ENCODE measurements at places on chromosomes 1 and 21. TPM values are rescaled to one million over a fixed set of nuclear protein-coding genes. Genes with fewer than 3 reads are reported as not detected.

The DDR2 gene
- 0.18 TPM for total RNA-seq

GRCh38 chr1:160665330-160666078 is 18.7 kb upstream of the SLAMF1 start:
- DNase-seq: peak; percentile 64

- no peak for DNase-seq
Measured at GRCh38 chr1:89121641-89122040, 4.3 kb downstream of the GBP2 start.

DNA sequence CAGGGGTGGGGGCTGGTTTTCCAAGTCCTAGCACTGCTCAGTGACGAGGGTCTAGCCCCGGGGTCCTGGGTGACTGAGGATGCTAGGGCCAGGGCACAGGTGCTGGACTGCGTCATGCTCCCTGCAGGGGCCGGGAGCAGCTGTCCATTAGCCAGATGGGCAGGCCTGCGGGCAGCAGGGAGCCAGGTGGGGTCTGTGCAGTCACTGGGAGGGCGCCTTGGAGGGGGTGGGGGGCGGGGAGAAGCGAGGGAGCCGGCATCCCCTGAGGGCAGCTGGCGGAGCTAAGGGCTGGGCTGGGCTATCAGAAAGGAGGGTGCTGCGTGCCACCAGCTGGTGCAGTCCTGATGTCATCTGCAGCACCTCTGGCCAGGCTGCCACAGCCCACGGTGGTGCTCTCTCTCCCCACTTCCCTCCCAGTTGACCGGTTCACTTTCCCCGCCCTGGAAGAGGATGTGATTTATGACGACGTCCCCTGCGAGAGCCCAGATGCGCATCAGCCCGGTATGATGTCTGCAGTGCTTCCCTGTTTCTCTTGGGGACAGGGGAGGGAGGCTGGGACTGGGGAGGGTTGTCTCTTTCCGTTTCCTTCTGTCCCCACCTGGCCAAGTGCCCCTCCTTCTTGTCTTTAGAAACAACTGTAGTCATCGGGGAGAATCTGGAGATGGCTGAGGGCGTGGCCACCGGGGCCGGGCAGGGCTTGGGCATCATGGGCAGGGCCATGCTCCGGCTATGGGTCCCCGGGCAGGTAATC is 63.8 kb downstream of the ARHGEF10L start:
- no peak for DNase-seq

GRCh38 chr1:202411422-202411821 is 62.9 kb downstream of the PPP1R12B start:
- DNase-seq: no peak

The AKNAD1 gene
- not detected for total RNA-seq

The ANKRD65 gene
- total RNA-seq: not detected

- peak; percentile 21 for DNase-seq
Measured at GRCh38 chr1:160375788-160376524, 9.1 kb downstream of the NHLH1 start.

DNA sequence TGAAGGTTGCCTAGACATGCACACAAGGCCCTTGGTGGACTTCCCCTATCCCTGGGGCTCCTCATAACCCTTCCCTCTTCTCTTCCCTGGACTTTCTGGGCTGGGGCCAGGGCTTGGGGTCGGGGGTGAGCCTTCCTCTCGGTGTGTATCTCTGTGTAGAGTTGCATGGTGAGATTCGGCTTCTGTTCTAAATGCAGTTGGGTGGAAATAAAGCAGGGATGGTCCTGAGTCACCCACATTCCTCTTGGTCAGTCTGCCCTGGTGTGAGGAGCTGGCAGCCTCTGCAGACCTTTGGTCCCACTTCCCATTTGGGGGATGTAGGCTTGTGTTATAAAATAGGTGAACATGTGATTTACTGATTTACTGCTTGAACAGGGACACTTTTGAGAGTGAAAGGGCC is 38.0 kb downstream of the ADARB1 start:
- no peak for DNase-seq

GRCh38 chr21:35020902-35021301 is 28.2 kb downstream of the RUNX1 start:
- no peak for DNase-seq

The CYP4B1 gene
- not detected for total RNA-seq

GRCh38 chr1:178092878-178093493 is 918 bp upstream of the RASAL2 start:
- no peak for DNase-seq

DNA sequence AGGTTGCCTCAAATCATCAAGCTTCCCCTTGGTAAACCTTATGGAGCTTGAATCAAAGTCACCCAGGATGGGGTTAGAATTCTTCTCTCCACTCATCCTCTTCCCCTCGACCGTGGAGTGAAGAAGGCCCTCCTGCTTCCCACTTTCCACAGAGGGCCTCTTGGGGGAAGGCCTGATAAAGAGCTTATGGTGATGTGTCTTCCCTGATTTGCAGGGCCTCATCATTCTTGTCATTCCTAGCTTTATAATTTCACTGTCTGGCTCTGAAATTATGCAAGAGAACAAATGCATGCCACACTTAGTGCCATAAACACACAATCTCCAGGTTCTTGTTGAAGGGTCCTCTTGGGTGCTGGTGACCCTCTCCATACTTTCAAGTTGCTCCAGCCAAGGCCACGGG is 101.2 kb downstream of the HMGB4 start:
- DNase-seq: no peak

DNA sequence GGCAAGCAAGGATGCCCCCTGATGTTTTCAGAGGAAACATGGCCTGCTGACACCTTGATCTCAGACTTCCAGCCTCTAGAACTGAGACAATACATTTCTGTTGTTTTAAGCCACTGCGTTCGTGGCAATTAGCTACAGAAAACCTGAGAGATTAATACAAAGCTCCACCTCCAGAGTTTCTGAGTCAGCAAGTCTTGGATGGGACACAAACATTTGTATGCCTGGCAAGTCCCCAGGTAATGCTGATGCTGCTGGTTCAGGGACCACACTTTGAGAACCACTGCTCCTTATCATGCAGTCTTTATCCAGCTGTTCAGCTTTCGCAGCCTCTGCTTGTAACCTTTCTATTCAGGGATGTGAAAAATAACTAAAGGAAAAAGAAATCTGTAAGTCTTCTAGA is 565.7 kb upstream of the PLXNA2 start:
- no peak for DNase-seq

The DDAH1 gene
- not detected for total RNA-seq

The SYDE2 gene
- 0.58 TPM for total RNA-seq

DNA sequence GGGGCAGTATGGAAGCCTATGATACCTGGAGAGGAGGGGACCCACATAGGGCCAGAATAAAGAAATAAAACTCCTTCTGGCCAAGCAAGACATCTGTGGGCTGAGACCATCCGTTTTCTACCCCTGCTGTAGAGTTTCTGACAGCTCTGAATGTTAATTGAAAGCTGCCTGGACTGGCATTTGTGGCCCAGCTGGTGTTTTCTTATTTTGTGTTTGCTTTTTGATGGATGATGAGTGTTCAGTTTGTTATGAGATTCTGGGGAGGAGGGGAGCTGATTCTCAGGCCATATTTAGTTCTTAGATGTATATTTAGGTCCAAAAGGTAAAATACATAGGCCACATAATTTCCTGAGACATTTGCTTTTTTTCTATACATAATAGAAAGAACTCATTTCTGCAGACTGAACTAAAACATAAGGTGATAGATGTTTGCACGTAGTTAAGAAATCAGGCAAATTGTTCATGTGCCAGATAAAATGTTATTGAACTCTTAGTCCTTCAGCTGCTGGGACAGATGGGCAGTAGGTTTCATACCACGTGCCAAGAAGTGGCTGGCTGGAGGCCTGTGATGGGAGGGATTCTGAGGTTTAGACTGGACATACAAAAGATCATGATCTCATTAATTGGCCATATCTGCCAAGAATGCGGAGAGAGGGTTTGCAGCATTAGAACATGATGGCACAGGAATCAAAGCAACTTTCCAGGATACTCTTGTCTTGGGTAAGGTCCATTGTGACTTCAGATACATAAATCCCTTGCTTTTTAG is 54.1 kb downstream of the DSCAM start:
- DNase-seq: no peak

DNA sequence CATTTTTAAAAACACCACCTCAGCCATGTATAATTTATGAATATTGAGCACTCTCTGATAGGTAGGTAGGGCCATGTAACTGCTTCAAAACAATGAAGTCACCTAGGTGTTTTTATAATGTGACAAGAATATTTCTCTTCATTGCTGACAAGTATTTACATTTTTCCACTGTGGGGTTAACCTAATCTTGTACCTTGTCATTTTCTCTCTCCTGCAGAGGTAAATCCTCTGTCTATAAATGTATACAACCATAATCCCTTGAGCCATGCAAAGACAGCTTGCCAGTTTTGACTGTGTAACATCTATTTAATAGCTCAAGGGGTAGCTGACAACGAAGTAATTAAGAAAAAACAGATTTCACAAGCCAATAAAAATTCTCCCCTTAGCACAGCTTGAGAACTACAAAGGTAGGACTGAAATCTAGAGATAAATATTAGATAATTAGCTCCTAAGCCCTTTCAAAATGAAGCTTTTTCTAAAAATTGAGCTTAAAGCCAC is 137.6 kb upstream of the POGK start:
- DNase-seq: no peak

GRCh38 chr21:33015096-33015495 is 10.6 kb upstream of the OLIG2 start:
- no peak for DNase-seq

DNA sequence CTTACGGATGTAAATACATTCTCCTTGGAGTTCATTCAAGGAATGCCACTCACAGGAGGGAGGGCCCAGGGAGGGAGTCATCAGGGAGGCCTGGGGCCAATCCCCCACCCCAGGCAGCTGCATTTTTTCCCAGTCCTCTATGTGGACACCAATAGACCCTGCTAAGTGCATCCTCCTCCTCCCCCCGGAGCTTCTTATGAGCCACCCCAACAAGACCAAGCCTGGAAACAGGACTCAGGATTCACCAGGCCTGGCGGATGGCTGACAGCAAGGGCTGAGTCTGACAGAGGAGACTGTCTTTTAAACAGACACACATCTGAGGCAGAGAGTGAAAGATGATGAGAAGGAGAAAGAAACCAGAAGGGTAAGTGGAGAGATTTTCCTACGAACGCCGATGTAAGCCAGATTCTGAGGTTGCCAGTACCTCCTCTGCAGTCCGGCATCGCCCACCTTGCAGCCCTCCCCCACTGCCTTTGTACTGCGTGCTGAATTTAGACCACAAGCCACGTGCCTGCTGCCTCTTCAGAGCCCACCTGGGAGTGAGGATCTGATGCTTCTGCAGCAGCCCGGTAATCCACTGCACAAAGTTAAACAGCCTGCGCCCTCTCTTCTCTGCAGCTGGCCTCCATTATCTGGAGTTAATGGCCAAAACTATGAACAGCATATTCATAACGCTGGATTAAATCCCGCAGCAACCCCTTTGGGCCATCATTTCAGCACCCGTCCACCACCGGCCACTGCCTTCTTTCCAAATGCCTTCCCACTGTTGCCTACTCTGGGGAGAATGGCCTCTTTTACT is 17.6 kb upstream of the SFPQ start:
- no peak for DNase-seq

The KRTAP21-2 gene
- total RNA-seq: not detected

- no peak for DNase-seq
Measured at GRCh38 chr1:190373705-190374336, 103.8 kb downstream of the BRINP3 start.

- DNase-seq: no peak
Measured at GRCh38 chr1:53295726-53296116, 32.1 kb downstream of the LRP8 start.

- DNase-seq: no peak
Measured at GRCh38 chr1:59293849-59294248, 3.0 kb upstream of the FGGY start.

The CADM3 gene
- not detected for total RNA-seq

DNA sequence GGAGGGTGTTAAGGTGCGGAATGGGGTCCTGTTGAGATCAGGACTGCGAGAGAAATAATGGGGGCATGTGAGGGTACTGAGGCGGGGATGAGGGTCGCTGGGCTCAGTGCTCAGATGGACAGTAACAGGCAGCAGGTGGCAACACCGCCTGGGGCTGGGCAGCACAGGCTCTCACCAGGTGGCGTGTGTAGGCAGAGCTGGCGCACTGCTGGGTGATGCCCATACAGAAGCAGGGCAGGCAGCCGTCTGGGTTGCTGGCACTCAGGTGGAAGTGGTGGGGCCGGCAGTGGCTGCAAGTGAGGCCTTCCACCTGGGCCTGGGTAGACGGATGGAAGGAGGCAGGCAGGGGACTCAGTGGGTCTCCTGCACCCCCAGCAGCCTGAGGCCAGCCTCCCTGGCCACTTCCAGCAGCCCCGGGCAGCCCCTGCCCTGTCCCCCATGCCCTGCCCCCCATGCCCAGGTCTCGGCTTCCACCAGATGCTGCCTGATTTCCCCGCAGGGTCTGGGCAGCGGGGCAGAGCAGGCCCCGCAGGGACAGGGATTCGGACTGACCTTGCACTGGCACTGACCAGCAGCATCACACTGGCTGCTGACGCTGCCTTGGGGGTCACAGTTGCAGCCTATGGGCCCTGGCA is 60.5 kb downstream of the LDLRAD2 start:
- no peak for DNase-seq

DNA sequence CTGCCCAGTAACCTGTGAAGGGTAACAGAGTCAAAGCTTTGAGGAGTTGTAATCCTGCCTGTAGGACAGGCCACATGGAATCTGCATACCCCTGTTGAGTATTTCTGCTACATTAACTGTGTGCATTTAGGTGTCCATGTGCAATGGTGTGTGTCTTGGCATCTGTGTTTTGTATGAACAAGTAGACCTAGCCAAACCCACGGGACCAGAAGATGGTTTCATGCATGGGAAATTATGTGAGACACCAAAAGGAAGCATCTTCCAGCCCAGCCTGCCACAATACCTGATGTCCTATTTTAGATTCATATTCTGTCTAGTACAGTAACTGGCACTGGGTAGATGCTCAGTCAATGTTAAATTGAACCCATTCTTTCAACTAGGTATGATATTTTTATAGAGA is 70.8 kb upstream of the KCND3 start:
- no peak for DNase-seq

All from activated CD4-positive, alpha-beta memory T cell treated with anti-CD3 and anti-CD28 coated beads, Interleukin-2, amount 10 ng/mL, durations not matched to agents 7 days and 5 days (primary cell).